ENCODE measurements at places on chromosomes 3 and 15.

DNA sequence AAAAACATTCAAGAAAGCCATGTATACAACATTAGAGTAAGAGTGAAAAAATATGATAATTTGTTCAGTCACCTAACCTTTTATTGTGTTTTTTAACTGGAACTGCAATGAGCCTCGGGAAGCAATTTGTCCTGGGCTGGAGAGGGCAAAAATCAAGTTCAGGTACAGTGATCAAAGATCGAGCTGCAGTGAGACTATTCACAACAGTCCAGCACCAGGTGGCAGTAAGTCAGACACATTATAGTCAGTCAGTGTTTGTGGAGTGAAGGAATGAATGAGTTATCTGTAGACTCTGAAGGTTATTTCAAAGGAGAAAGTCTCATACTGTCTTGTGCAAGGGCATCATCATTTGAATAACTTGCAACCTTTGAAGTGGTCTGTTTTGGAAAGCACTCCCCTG is 116.6 kb downstream of the CHDH start:
- no peak for DNase-seq

- no peak for DNase-seq
These were observed 27.1 kb downstream of the CCNB2 start for GRCh38 chr15:59131969-59132562.

DNA sequence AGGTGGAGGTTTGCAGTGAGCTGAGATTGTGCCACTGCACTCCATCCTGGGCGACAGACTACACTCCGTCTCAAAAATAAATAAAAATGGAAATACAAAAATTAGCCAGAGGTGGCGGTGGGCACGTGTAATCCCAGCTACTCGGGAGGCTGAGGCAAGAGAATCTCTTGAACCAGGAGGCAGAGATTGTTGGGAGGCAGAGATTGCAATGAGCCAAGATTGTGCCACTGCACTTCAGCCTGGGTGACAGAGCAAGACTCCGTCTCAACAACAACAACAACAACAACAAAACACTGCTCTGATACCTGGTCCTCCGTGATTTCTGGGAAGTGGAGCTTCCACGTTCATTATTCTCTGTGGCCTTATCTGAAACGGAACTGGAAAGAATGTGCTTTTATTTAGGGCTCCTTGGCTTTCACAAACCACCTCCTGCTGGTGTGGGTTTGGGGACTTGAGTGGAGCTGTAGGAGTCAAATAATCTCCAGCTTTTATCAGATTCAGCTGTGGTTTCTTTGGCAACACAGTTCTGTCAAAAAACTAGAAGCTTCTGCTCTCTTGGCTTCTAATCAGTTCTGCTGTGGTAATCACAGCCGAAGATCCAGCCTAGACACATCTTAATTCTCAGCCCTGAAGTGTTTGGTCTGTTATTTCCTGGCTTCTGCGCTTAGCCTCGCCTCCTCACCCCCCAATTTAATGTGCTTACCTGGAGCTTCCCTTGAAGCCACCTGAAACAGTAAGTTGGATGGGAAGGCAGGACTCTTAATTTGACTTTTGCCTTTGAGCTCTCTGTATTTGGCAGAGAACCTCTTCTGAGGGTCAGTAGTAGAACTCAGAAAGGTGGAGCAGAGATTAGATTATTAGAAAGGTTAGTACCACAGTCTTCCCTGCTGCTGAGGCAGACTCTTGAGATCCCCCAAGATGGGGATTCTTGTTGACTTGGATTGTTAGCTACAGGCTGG is 21.4 kb downstream of the IRAK2 start:
- DNase-seq = no peak

DNA sequence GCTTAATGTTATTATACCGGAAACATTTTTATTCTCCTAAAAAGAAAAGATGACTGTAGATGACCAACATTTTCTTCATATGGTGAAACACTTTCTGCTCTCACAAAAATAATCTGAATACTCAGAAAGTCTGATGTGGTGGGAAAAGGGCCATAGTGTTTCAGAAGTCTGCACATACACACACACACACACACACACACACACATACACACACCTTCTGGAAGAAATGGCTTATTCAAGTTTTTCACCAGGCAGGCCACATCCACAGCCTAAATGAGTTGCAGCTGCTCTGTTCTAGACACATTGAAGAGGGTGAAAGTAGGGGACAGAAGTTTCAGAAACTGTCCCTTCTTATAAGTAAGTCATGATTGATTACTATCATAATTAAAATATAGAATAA is 220.0 kb downstream of the ZMAT3 start:
- DNase-seq = no peak

DNA sequence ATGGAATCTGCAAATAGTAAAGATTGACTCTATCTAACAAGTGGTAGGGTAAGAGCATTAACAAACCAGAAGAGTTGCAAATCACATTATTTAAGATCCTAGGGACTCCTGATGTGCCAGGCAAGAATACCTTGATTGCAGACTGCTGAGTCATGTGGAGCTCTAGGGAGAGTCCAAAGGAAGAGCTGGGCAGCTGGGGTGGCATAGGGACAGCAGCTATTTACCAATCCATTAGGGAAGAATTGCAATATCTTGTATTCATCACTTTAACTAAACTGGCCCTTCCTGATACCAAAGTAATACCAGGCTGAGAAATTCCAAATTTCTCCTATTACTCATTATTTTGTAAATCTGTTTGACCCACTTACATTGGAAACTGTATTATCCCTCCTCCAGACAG is 52.2 kb upstream of the ACP3 start:
- no peak for DNase-seq
